ENCODE measurements at places on chromosomes 1 and 21.

- DNase-seq = no peak
Measured at GRCh38 chr1:77039739-77040138, 172.5 kb downstream of the ST6GALNAC5 start.

- no peak for DNase-seq
Measured at GRCh38 chr1:184300446-184300845, 86.4 kb upstream of the C1orf21 start.

DNA sequence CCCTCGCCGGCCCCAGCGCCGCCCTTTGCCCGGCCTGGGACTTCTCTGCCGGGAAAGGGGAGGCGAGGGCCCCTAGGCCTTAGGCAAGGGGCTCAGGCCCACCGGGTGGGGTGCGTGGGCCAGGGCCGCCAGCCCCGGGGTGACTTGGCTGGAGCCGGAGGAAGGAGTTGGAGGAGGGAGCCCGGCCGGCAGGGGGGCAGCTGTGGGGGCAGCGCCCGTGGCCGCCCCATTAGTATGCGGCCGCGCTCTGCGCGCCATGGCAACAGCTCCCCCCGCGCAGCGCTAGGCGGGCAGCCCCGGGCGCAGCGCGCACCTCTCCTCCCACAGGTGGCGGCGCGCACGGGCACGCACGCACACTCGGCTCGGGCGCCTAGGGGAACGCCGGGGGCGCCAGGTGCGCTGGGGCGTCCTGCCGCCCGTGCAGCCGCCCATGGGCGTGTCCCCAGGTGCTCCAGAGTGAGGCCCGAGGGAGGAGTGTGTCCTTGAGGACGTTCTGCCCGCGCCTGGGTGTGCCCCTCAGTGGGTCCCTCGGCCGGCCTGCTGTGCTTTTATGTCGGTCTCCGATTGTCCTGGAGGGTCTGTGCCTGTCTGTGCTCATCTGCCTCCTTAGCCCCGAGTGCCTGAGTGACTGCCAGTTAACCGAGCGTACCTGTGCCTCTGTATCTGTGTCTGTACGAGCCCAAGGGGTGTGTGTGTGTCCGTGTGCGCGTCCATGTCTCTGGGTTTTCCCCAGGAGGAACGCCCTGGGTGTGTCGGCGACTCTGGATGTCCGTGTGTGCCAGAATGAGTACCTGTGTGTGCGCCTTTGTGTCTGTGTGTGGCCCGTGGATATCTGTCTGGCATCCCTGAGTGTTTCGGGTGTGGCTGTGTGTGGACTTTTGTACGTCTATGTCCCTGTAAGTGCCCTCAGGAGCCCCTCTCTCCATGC is 38.2 kb upstream of the WASF2 start:
- peak; percentile 78 for DNase-seq

- DNase-seq = peak; percentile 89
Measured at GRCh38 chr1:26336477-26337205, 17.3 kb downstream of the CRYBG2 start.

- DNase-seq = no peak
Measured at GRCh38 chr1:22814176-22815042, 103.8 kb downstream of the EPHB2 start.

- DNase-seq = no peak
Measured at GRCh38 chr21:45611939-45612664, 31.4 kb upstream of the PCBP3 start.

GRCh38 chr1:230291731-230292620 is 134.2 kb downstream of the PGBD5 start:
- no peak for DNase-seq

- no peak for DNase-seq
Measured at GRCh38 chr21:24945910-24946309, 661.4 kb downstream of the MRPL39 start.

DNA sequence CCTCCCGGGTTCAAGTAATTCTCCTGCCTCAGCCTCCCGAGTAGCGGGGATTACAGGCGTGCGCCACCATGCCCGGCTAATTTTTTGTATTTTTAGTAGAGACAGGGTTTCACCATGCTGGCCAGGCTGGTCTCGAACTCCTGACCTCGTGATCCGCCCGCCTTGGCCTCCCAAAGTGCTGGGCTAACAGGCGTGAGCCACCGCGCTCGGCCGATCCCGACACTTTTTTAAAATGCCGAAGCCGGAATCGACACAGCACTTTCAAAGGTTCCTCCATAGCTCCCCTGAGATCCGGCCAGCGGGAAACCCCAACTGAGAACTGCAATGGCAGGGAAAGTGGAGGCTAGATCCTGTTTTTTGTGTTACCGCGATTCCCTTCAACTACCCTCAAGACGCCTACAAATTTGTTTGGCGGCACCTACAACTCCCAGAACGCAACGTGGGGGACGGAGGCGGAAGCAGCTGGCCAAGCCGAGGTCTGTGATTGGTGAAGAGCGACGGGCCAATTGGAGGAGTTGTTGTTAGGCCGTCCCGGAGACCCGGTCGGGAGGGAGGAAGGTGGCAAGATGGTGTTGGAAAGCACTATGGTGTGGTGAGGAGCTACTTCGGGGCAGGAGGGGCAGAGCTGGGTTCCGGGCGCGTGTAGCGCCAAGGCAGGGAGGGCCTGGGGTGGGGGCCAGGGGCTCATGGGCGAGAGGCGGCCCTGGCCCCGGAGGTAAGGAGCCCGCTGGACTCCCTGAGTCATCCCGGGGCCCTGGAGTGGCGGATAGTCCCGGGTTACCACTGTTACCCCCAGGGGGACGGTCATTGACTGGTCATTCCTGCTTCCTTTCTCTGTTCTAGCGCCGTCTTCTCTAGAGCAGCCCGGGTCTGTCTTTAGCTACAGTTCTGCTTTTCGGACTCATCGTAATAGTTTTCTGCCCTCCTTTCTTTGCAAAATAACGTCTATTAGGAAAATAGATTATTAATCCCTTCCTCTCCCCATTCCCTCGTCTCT is at the start of gene PSMD4:
TSS of gene PSMD4 (plus strand) at position 518 of the 997 bp plus-strand sequence. CDS start at position 567, 49 bp downstream.
- peak; percentile 96 for DNase-seq

GRCh38 chr1:155082301-155083051 is 3.8 kb downstream of the EFNA3 start:
- no peak for DNase-seq

All from GM20000 (cell line).